Hypothalamus (tissue), 51 donors: ENCODE measurements at places on chromosomes 11 and 22.

GRCh38 chr11:80638296-80638695 lies 1197.5 kb upstream of the TENM4 start:
- DNase-seq: no peak

GRCh38 chr11:8763070-8763685 lies 80.6 kb downstream of the RPL27A start:
- DNase-seq: no peak

DNA sequence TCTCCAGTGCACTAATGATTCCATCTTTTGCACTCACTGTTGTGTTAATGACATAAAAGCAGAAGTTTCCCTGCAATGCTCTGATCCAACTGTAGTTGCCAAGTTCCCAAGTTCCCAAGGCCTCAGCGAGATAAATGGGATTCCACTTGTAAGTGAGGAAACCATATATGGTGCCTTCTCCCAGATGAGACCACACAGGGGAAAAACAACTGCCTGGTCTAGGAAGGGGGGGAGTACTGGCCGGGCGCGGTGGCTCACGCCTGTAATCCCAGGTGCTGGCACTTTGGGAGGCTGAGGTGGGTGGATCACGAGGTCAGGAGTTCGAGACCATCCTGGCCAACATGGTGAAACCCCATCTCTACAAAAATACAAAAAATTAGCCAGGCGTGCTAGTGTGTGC lies 23.3 kb upstream of the RELA start:
- no peak for DNase-seq

DNA sequence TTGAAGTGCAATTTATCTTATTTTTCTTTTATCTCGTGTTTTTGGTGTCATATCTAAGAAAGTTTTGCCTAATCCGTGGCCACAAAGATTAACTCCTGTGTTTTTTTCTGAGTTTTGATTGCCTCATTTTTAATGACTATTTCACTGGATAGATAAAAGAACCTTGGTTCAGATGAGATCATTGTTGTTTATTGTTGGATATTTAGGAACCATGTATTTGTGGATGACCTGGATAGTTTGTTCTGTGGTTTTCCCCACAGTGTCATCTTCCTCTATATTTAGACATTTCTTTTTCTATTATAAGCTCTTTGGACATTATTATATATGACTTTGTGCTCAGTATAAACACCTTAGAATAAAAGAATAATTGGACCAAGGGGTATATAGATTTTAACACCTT lies 37.2 kb downstream of the PPP6R3 start:
- no peak for DNase-seq

DNA sequence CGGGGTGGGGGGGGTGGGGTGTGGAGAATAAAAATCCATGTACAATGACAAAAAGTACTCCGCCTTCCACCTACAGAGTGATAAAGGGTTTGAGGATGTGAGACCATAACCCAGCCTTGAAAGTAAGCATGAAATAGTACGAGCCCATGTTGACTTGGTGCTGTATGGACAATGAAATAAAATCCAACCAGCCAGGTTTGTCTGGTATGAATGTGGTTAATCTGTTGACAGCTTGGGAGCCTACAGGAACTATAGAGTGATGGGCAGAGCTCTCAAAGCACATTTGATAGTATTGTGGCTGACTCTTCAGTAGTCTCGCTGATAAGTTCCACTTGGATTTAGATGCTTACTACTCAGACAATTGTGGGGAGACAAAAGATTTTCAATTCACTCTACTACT lies 48.8 kb upstream of the CD44 start:
- no peak for DNase-seq

DNA sequence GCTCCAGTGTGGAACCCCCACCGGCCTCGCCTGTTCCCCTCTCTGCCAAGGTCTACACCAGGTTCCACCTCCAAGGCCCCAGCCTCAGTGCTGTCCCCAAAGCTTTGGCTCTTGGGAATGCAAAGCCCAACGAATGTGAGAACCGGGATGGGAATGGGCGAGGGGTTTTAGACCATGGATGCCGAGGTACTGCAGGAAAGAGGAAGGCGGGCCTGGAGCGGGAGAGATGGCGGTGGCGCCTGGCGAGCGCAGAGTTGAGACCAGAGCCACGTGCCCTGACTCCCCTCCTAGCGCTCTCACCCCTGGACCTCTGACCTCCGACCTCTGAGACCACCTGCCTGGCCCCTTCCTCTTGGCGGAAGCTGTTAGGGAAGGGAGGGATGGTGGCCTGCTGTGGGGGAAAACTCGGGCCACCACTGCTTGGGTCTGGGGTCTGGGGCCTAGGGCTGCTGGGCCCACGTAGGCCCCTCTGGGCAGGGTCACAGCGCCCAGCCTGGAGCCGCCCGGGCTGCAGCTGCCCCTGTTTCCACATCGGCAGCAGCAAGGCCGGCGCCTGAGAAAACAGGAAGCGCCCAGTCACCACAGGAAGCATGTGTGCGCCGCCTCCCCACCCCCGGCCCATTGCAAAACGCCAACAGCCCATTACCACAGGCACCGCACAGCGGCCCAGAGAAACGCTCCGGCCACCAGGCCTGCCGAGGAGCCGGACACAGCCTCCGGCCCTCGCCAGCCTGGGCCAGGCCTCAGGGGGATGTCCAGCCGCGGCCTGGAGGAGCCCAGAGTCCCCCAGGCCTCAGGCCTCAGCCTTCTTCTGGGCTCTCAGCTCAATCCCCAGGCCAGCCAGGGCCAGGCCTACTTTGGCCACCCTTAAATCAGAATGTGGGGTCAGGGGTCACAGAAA lies 13.8 kb upstream of the SLC39A13 start:
- no peak for DNase-seq

DNA sequence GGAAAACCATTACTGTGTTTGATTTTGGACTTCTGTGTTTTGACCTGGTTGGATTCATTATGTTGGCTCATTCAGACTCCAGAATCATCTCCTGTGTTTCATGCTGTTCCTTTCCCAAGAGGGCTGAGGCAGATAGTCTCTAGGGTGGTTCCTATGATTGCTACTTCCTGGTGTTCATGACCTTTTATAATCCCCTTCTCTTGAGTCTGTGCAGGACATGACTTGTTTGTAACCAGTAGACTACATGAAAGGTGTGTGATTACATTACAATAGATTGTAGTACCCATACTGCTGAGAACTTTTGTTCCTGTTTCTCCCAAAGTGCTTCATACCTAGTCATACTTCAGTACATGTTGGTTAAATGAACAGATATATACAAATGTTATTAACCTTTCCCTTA lies 700.6 kb downstream of the METTL15 start:
- no peak for DNase-seq

GRCh38 chr11:85848006-85848405 lies 7.2 kb upstream of the CCDC83 start:
- no peak for DNase-seq

GRCh38 chr11:71151561-71151960 lies 100.8 kb downstream of the SHANK2 start:
- no peak for DNase-seq

GRCh38 chr11:2186669-2187279 lies 15.2 kb upstream of the TH start:
- DNase-seq: no peak
